Pancreas (tissue), 10 donors: ENCODE measurements at places on chromosomes 6 and 20. TPM values are rescaled to one million over a fixed set of nuclear protein-coding genes. Genes with fewer than 3 reads are reported as not detected.

DOK5 gene
- 0.56 TPM for total RNA-seq

MAS1 gene
- not detected for total RNA-seq

PPP1R16B gene
- total RNA-seq: 1.0 TPM

AMD1 gene
- 26.0 TPM for total RNA-seq

MTO1 gene
- 11.1 TPM for total RNA-seq

SEMG1 gene
- total RNA-seq: not detected

PMEPA1 gene
- total RNA-seq: 34.5 TPM

COL11A2 gene
- total RNA-seq: 0.72 TPM

LAMA2 gene
- total RNA-seq: 6.0 TPM

FAM83B gene
- total RNA-seq: 4.1 TPM

STX11 gene
- 0.47 TPM for total RNA-seq

GMPR gene
- 5.7 TPM for total RNA-seq

CEP162 gene
- total RNA-seq: 2.2 TPM

NOX3 gene
- not detected for total RNA-seq

BAK1 gene
- 7.9 TPM for total RNA-seq

PTCHD4 gene
- total RNA-seq: 0.21 TPM
